ENCODE measurements at places on chromosomes 3 and 15. TPM values are rescaled to one million over a fixed set of nuclear protein-coding genes. Genes with fewer than 3 reads are reported as not detected.

GPR176 gene
- 23.9 TPM for total RNA-seq

CKMT1A gene
- 3.8 TPM for total RNA-seq

WDR48 gene
- 37.2 TPM for total RNA-seq

LINGO1 gene
- 0.36 TPM for total RNA-seq

SPATA12 gene
- not detected for total RNA-seq

MEX3B gene
- total RNA-seq: 0.94 TPM

ARPIN gene
- total RNA-seq: 19.9 TPM

FAM162A gene
- 34.6 TPM for total RNA-seq

DNA sequence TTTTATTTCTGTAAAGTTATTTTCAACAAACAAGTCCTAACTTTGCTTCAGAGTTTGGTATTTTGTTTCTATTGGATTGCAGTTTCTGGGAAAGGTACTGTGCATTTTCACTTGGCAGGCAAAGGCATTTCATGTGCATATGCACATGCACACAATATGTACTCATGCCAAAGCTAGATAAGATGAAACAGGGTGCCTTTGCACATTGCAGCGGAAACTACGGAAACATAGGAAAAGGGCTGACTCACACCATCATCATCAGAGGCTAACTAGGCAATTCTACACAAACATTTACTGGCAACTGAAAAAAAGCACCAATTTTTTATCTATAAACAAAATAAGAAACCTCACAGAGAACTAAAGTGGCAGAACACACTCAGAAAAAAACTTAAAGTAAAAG lies 550.6 kb upstream of the NECTIN3 start:
- no peak for DNase-seq

GRCh38 chr15:80550908-80551260 lies 144.2 kb upstream of the ABHD17C start:
- no peak for DNase-seq

DNA sequence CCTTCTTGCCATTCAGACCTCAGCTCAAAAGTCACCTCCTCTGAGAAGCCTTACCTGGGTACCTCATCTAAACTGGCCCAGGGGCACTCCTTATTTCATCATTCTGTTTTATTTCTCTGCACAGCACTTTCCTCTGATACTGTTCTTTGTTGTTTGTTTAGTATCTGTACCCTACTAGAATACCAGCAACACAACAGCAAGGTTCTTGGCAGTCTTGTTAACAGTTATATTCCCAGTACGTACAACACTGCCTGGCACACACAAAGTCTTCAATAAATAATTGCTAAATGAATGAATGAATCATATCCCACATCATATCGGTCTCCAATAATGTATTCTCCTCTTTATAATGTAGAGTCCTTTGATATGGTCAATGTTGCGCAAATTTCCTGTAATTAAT lies 188.1 kb downstream of the FOXP1 start:
- DNase-seq: no peak

- no peak for DNase-seq
Measured at GRCh38 chr15:53759411-53759931, at the start of gene WDR72. Gene WDR72 (minus strand): TSS chr15:53759663. CDS start chr15:53733149, 26,514 bp downstream.

- DNase-seq: no peak
Measured at GRCh38 chr3:143090486-143090885, 29.1 kb upstream of the CHST2 start.

DNA sequence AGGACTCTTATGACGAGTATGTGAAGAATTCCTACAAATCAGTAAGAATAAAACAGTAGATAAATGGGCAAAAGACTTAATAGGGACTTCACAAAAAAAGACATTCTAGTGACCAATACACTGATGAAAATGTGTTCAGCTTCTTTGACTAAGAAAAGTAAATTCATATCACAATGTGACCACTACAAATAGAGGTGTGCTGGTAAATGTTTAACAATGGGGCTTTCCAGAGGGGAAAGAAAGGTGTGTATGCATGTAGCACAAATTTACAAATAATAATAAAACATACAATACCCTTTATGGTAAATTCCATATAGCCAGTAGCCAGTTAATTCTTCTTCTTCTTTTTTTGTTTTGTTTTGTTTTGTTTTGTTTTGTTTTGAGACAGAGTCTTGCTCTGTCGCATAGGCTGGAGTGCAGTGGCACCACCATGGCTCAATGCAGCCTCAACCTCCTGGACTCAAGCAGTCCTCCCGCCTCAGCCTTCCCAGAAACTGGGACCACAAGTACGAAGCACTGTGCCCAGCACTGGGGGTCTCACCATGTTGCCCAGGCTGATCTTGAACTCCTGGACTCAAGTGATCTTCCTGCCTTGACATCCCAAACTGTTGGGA lies 17.5 kb upstream of the NMD3 start:
- DNase-seq: no peak

- no peak for DNase-seq
Measured at GRCh38 chr15:85929786-85930185, 135.1 kb upstream of the KLHL25 start.

DNA sequence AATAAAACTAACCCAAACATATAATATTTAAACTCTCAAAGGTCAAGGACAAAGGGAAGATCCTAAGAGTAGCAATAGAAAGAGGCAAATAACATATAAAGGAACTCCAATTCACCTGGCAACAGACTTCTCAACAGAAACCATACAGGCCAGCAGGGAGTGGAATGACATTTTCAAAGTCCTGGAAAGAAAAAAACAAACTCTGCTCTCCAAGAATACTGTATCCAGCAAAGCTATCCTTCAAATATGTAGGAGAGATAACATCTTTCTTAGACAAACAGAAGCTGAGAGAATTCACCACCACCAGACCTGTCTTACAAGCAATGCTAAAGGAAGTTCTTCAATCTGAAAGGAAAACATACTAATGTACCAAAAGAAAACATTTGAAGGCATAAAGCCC lies 51.5 kb upstream of the TMEM158 start:
- DNase-seq: no peak

DNA sequence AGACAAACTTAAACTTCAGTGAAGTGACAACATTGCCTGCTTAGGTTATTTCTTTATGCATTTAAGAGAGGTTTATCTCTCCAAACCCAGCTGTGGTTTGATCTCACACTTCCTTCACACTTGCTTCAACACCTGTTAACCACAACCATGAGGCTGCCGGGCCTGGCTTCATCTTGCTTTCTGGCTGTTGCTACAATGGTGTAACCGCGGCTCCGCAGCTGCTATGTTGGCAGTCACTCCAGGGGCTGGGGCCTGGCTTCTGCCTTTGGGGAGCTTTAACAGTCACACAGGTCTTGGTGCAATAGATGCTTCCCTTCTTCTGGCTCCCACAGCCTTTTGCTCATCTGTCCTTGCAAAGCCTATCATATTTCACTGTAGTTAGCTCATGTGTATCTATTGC lies 72.9 kb upstream of the MNS1 start:
- DNase-seq: no peak

DNA sequence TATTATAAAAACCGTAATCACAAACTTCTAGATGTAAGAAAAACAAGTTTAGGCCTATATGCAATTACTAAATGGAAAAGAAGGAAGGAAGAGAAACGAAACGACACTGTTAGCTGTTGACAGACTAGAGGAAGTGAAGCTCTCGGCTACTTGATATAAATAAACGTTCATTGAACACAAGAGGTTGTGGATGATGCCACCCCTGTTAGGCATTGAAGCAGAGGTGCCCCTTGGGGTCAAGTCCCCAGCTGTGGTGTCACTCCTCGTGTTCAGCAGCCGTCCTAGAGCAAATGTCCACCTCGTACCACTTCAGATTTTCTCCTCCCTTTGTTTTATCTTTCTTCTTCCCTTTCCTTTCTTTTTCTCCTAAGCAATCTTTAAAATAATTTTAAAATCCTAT lies 146.5 kb upstream of the UBE2E1 start:
- no peak for DNase-seq

GRCh38 chr3:107634099-107634489 lies 111.3 kb downstream of the BBX start:
- DNase-seq: no peak

DNA sequence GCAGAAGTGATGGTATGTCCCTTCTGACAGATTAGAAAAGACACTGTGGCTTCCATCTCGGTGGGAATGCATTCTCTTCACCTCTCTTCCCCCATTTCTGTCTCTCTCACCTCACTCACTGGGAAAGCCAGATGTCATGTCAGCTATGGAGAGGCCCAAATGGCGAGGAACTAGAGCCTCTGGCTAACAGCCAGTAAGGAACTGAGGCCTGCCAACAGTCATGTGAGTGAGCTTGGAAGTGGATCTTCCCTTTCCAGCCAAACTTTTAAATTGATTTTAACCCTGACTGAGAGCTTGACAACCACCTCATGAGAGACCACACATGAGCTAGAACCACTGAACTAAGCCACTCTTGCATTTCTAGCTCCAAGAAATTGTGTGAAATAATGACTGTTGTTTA lies 35.2 kb upstream of the CDAN1 start:
- DNase-seq: no peak

DNA sequence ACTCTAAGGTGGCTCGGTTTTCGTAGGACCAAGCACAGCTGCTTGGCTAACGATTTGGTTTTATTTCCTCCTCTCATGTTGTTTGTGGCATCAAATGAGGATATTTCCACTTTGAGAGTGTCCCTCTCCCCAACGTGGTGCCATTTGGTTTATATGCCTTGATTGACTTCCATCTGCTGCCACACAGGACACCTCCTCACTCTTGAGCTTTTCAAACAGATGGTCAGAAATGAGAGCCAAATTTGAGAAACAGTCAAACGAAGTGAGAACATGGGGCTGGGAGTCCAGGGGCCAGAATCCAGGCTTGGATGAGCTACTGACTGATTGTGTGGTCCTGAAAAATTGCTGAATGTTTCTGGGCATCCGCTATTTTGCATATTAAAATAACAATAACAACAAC lies 43.5 kb downstream of the CEMIP start:
- DNase-seq: no peak

GRCh38 chr3:69613286-69613685 lies 126.0 kb upstream of the MITF start:
- no peak for DNase-seq

GRCh38 chr15:66905185-66905584 lies 160.2 kb upstream of the SMAD3 start:
- DNase-seq: no peak

DNA sequence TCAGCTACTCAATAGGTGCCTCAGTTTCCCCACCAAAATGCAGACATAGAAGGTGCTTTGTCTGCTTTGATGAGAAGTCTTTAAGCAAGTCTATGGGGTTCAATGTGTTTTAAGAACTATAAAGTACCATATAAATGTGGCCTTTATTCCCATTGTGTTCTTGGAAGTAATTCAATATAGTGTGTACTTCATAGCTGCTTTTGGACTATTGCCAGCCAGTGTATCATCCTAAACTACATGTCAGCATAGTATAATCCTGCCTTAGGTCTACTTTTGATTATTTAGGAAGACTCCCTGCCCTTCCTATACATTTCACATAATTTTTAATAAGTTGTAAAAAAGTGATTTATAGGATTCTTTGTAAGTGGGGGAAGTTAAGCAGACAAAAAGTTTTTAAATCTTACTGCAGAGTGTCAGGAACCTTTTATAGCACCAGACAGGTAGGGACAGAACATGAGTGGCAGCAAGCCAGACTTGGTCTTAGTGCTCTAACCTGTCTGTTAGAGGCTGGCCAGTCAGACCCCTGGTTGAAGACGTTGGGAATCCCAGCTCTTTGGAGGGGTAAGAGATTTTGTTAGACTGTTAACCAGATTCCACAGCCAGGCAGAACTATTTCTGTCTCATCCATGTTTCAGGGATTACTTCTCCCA lies 48.4 kb downstream of the MLH1 start:
- DNase-seq: no peak

DNA sequence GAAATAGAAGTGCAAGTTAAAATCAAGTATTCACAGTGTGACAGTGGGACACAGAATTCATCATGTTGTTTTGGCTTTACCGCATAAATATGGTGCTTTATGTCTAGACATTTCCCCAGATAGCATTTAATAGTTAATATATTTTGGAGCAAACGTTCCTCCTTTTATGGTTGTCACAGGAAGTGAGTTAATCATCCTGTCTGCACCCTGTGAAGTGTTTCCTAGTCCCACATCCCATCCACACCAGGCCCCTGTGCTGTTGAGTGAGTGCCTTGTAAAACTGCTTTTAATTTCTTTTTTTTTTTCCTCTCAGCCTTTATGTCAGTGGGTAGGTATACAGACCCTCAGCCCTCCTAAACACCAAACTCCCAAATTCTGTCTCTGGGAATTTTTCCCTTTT lies 393.7 kb downstream of the FEZF2 start:
- no peak for DNase-seq

DNA sequence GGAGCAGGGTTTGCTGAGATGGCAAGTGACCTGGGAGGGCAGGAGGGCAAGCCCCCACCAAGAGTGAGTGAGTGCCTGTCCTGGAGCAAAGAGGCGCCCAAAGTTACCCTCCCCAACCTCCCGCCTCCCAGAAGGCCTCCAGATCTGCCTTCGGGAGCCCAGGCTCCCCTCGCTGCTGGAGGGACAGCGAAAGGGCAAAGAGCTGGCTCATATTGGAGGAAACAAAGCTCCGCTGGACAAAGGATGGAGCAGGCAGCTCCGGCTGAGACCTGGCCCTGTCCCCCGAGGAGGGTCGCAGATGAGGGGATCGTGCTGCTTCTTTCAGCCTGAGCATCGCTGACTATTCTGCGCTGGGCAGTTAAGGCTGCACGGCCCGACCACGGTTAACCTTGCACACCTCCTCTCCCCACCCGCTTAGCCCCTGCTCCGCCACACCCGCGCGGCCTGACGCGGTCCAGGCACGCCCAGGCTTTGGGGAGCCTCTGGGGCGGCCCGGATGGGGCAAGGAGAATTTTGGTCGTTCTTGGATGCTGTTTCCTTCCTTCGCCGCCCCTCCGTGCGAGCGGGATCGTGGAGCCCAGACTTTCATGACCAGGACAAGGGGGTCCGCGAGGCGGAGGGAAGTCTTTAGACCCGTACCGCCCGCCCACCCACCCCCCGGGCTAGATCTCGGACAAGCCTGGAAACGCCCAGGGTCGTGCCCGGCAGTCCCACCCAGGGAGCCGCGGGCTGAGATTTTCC lies 651 bp downstream of the PLCD1 start:
- no peak for DNase-seq

- DNase-seq: no peak
Measured at GRCh38 chr3:187684880-187685279, 14.7 kb upstream of the SST start.

GRCh38 chr3:151625586-151625985 lies 108.1 kb upstream of the AADACL2 start:
- DNase-seq: no peak

DNA sequence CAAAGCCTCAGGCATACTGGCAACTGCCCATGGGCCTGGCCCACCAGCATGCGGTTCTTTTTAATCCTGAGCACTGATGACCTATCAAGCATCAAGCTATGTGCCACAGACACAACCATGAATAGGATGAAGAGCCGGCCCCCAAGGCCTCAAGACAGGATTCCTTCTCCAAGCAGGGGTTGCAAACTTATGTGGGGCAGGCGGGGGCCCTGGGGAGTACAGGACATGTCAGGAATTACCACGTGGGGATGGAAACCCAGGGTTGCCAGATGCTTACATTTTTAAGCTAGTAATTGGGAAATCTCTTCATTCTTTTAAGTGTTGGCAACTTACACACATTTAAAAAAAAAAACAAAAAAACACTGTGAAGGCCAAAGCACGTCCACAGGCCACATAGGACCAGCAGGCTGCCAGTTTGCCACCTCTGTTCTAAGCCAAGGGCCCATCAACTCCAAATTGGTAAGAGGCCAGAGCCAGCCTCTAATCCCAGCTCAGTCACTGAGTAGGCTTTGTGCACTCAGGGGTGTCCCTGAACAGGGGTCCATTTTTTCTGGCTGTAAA lies 32.8 kb downstream of the BDH1 start:
- no peak for DNase-seq

GRCh38 chr15:79067072-79067833 lies 23.3 kb downstream of the RASGRF1 start:
- no peak for DNase-seq

Data from omental fat pad (tissue), 4 donors.